Activated CD4-positive, alpha-beta T cell treated with anti-CD3 and anti-CD28 coated beads for 4 hours (primary cell): ENCODE measurements at places on chromosomes 13 and 19.

DNA sequence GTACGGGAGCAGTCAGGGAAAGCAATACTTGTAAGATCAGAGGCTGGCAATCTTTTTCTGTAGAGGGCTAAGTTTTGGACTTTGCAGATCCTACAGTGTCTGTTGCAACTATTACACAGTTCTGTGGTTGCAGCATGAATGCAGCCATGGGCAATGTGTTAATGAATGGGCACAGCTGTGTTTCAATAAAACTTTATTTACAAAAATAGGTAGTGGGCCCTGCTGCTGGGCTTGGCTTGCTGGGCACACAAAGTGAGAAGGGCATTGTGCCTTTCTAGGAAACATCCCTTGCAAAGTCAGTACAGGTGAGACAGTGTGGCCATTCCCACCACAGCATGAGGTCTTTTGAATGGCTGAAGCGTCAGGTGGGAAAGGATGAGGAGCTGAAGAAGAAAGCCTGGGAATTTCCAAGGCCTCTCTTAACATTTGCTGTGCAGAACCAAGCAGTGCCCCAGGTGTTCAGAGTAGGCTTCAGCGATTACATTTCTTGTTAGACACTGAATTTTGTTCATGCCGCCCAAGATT, 9.1 kb downstream of the KL start:
- DNase-seq, result no peak

DNA sequence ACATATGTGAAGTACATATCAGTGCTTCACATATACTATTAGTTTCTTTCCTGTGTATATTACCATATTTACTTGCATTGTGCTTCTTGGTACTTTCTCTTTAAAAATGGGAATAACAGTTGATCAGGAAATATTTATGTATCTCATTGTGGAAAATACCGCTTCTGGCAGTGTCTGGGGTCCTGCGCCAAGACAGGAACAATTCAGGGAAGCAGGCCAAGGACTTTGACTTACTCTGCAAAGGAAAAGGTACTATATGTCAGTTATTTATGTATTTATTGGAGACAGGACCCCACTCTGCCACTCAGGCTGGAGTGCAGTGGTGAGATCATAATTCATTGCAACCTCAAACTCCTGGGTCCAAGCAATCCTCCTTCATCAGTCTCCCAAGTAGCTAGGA, 57.7 kb upstream of the NBEA start:
- no peak for DNase-seq

DNA sequence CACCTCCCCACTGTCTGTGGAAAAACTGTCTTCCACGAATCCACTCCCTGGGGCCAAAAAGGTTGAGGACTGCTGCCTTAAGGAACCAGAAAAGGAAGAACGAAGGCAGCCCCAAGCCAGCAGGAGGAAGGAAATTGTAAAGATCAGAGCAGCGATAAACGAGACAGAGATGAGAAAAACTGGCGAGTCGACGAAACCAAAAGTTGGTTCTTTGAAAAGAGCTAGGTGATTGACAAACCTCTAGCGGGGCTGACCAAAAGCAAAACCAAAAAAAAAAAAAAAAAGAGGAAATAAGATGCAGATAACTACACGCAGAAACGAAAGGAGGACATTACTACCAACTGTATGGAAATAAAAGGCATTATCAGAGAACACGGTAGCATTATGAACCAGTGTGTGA, 76.9 kb downstream of the GADD45B start:
- peak; percentile 33 for DNase-seq

DNA sequence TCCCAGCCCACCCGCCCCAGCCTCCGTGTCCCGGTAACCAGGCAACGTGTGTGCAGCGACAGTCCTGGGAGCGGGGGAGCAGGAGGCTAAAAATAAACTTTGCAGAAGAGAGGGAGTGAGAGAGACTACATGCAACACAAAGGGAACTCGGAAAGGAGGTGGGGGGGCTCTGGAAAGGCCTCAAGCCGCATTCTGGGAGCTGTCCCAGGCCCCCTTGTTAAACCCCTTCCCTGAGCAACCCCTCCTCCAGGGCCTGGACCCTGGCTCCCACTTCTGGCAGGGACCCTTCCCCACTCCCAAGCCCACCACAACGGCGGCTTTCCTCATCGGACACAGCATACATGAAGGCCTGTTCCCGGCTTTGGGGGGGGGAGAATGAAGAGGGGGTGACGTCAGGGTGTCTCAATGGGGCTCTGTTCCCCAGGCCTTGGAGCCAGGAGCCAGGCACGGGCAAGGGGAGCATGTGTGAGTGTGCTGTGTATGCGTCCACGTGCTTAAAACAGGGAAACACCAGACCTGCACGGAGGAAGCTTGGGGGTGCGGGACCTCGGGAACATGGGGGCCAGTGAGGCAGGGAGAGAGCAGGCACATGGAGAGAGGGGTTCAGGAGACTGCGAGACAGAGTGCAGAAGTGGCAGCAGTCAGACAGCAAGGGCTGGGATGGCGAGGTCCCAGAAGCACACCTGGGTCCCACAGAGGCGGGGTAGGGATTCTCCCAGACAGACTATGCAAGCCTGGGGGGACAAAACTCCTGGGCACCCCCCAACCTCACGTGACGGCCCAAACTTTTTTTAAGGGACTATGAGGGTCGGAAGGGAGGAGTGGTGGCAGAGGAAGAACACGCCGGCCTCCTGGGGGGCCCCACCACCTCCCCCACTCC, 2.3 kb downstream of the ERF start:
- no peak for DNase-seq

DNA sequence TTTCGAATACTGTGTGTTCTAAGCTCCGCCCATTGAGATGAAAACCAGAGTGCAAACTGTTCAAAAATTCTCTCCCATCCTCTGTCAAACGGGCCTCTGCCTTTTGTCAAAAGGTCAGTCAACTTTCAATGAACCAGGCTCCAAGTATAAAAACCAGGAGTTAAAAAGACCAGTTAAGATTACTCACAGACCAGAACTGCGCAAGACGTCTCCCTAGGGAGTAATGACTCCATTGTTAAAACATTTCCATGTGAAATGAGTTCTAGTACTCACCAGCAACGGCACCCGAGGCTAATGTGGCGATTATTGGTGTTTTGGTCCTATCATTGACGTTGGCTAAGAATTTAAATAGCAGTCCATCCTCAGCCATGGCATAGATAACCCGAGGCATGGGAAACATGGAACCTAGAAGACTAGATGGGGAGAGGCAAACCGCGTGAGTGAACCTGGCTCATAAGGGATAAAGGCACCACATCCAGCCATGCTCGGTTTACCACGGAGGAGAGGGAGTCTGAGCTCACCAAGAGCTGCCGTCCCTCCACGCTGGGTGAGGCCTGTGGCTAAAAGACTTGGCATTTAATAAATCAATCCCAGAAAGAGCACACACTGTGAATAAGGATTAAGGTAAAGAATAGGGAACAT, 73.3 kb downstream of the SLC7A1 start:
- no peak for DNase-seq

DNA sequence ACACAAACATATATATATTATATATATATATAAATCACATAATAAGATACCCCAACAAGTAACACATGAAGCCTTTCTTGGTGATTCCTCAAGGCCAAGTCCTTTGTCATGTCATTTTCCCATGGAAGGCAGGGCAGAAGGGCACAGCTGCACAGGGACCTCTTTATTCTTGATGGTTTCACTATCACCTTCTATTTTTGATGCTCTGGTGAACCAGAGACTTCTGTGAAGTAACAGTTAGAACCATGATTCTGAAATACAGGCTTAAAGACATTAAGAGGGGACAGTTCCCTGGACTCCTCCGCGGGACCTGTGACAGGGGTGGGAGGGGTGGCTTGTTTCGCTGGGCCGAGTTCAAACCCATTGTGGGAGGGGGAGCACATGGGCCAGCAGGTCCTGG, 104.0 kb downstream of the DGKH start:
- DNase-seq, result no peak
